CMK (cell line): ENCODE measurements at places on chromosomes 3 and 15.
A peak's percentile ranks its signal among the peaks of the same experiment; 100 is the strongest.

DNA sequence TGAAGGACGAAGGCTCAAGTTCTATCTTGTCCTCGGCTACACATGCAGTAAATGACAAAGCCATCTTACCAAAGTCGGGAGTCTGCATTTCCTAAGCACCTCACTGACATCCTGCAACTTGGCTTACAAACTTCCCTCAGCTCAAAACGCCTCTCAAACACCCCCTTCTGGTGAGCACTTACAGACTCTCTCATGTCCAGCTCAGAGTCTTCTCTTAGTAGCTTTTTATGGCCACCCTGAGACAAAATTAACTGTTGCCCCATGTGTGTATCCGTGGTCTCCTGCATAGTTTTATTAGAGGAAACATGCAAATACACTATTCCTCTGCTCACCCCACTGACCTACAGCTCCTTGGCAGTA lies 819.7 kb downstream of the FHIT start:
- peak; percentile 30 for DNase-seq

DNA sequence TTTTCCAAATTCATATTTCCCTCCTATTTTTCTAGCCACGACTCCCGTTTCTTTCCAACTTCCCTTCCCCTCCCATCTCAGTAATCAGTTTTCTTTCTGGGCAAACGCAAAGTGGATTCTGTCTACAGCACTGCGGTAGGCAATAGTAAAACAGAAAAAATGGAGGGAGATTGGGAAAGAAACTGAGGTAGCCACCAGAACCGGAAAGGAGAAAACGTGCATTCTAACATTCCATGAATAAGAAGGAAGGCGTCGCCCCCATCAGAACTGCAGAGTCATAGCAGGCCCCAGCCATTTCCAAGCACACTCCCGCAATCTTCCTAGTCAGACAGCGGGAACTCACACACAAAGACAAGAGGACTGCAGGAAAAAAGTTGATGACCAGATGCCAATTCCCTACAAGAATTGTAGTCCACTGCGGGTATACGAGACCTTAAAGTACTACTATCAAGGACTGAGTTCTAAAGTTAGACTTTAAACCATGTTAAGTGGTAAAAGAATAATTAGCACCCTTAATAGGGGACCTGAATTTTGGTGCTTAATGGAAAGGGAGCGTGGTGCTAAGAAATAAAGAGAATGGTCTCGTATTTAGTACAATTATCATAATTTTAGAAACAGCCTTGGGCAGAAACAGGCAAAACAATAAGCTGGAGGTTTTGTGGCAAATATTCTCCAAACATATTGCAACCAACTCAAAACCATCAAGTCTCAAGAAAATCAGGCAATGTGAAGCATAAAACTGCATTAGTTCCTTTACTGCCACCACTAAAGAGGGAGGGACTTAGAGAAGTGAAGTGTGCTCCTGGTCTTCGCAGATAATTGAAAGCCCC lies 1.4 kb downstream of the PFN2 start:
- DNase-seq = no peak

GRCh38 chr3:145817870-145818483 lies 343.0 kb downstream of the PLOD2 start:
- DNase-seq = no peak

- DNase-seq = no peak
Observed at GRCh38 chr15:93829115-93829870, 402.1 kb upstream of the MCTP2 start.

- no peak for DNase-seq
Observed at GRCh38 chr15:101579631-101580163, 72.5 kb downstream of the TM2D3 start.

- no peak for DNase-seq
Observed at GRCh38 chr15:39511000-39511915, 69.6 kb upstream of the THBS1 start.

DNA sequence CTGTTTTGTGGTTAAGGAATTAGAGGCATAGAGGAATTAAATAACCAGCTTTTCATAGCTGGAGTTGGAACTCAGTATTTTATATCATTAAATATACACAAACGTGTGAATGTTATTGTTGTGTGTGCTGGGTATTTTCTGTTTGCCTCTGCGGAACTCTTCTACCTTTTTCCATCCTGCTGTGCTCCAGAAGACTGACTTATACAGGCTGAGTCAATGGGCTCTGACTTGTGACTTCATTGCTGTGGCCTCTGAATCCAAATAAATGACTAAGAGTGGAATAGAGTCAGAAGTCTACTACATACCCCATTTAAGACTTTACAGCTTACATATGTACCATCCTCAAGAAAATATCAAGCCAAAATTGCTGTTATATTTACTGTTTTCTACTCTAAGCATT lies 17.6 kb downstream of the ARIH1 start:
- no peak for DNase-seq

DNA sequence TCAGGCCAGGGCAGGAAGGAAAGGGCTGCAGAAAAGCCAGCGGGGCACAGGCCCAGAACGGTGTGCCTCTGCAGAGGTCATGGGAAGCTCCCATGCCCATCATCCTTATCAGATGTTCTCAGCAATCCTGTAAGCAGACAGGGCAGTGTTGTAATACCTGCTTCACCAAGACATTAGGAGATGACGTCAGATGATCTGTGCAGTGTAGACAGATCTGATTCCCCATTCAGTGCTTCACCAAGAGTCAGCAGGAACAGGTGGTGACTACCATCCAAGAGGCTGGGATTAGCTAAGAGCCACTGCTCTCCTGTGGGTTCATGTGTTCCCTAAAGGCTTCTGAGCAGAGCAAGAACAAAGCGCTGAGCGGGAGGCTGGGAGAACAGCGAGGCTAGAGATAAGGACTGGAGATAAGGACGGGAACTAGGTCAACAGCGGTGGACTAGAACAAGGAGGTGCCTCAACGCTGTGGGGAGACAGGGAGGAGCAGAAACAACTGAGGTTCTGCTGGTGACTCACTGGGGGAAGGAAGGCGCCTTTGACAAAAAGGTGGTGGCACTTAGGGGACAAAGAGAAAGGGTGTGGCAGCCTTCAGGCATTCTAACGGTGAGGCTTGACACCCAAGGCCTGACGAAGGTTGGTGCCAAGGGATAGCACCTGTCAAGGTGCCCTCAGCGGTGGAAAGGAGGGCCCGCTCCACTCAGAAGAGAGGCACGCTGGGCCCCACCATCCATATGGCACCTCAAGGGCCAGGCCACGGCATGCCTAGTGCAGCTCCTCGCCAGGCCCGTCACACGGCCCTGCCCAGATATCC lies 28.4 kb downstream of the CCDC12 start:
- DNase-seq = peak; percentile 58

DNA sequence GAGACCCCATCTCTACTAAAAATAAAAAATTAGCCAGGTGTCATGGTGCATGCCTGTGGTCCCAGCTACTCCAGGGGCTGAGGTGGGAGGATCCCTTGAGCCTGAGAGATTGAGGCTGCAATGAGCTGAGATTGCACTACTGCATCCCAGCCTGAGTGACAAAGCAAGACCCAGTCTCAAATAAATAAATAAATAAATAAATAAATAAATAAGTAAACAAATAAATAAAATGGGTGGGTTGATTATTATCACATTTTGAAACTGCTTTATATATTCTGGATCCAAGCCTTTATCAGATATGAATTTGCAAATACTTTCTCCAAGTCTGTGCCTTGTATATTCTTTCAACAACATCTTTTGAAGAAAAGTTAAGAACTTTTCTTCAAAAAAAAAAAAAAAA lies 22.2 kb upstream of the PCSK6 start:
- DNase-seq = no peak

DNA sequence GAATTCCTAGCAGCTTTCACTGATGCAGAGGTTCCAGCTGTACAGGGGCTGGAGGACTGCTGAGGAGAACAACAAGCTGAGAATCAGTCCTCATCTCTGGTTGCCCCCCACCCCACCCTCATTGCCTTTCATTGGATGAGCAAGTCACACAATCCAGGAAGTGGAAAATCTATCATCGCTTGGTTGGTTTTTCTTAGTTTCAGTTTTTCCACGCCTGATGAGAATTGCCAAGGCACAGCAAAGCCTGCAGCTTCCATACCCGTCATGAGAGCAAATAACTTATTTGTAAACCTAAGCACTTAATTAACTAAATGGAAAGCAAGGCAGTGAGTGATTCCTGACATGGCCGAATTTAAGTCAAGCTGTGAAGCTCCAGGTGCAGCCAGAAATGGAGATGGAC lies 21.4 kb upstream of the LIPC start:
- no peak for DNase-seq

DNA sequence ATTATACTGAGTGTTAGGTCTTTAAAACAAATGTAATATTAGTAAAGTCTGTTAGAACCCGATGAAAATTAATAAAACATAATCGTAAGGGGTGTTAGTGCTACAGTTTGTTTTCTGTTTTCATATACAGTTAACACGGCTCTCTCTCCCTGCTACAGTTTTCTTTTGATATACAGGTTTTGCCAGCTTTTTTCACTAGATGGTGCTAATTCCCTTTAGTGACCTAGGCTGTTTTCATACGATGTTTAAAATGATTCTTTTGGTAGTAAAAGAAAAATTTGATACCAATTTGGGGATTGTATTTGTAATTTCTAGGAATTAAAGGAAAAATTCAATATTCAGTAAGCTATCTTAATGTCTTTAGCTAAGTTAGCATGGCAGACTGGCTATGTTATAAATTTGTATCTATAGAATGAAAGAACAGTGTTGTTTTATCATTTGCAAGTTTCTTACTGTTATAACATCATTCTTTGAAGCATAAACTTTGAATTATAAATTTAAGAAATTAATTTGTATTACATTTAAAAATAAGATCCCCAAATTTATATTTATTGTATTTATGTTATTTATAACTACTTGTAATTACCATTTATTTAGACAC lies 11.5 kb downstream of the APH1B start:
- no peak for DNase-seq

DNA sequence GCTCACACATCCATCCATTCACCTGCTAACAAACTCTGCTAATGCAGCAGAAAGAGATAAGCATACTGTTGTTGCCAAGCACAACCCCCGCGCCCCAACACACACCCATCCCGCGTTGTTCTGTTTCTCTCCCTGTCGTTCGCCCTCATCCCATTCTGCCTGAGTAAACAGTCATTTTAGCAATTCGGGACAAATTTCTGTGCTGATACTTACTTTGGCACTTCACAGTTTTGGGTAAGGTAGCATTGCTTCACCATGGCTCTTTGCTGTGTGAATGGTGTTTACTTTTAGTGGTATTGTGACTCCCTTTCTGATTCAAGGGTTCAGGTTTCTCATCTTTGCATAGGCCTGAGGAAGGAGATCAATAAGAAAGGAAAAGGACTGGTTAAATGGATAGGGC lies 149.7 kb downstream of the AKAP13 start:
- no peak for DNase-seq

GRCh38 chr15:31577108-31577507 lies 250.5 kb downstream of the KLF13 start:
- DNase-seq = no peak

- no peak for DNase-seq
Observed at GRCh38 chr3:72998466-72998865, 1.9 kb downstream of the PPP4R2 start.

DNA sequence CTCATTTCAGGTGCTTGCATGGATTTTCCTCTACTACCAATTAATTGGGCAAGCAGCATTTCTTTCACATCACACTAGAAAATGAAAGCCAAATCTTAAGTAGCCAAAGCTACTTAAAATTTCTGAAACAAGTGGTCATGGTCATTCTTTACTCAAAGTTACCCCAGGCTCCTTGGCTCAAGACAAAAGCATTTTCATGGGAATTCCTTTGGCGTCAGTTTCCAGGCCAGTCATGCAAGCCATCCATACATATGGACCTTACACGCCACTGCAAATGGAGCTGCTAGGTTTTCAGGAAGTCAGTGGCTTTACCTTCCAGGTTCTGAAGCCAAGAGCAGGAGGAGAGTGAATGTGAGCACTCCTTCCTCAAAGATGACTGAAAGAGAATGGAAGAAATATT lies 83.7 kb upstream of the IL12A start:
- no peak for DNase-seq

GRCh38 chr3:190747571-190747970 lies 114.9 kb downstream of the GMNC start:
- DNase-seq = no peak

- no peak for DNase-seq
Observed at GRCh38 chr3:189419038-189419437, 212.2 kb upstream of the TP63 start.

DNA sequence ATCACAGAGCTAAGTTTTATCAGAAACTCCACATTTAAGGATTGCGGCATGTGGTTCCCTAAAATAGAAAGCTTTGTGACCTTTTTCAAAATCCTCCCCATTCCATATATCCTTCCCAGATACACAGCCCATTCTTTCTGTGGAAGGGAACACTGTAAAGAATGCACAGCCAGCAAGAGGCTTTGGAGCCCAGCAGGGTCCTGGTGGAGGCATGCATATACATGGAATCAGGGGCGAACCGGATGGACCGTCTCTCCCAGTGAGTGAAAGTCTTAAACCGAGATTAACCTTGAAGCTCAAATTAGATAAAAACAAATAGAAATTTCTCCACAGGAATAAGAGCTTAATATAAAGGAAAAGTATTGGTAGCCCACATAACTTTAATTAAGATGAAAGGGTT lies 436.2 kb upstream of the MDFIC2 start:
- DNase-seq = no peak

DNA sequence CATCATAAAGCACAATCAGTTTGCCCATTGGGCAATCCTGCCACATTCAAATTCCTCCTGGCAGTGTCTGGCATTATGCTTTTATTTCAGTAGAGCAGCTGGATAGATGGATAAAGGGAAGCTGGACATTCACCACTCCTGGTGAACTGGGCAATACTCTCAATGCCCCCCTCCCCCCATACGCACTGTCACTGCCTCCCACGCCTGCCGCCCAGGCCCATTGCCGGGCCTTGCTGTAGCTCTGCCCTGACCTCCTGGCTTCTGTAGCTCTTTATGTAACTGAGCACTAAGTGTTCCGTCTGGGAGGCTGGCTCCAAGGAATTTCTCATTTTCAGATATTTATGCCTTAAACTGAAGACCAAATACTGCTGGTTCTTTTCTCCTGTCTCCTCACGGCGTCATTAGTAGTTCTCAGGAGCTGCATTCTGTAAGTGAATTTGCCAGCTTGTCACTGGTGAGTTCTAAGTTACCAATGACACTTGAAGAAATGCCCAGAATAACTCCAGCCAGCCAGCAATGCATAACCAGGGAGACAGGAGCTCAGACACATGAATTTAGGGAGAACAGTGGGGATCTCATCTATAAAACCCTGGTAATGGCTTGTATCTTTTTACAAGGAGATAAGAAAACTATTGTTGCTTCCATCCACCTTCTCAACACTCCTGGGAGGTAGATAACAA lies 25.5 kb upstream of the RASGRF1 start:
- no peak for DNase-seq

DNA sequence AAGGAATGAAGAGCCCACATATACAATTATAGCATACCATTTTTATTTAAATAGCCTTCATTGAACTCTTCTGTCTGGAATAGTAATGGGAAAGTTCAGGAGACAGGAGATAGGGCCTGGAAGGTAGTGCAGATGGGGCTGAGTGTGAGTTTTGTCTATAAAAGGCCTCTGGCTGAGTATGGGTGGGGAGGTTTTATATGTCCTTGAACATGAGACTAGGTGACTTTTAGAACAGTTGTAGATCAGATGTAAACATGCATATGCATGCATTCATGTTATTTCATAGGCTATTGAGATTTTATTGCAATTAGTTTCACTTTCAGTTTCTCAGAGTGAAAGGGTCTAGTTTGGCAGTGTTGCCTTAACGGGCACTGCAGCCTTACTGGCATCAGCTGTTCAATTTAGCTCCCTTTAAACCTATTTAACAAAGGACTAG lies 27.1 kb downstream of the CGGBP1 start:
- no peak for DNase-seq

- no peak for DNase-seq
Observed at GRCh38 chr15:57328897-57329296, 47.4 kb upstream of the CGNL1 start.
